Foreskin keratinocyte (primary cell): ENCODE measurements at places on chromosomes 13 and 19.

DNA sequence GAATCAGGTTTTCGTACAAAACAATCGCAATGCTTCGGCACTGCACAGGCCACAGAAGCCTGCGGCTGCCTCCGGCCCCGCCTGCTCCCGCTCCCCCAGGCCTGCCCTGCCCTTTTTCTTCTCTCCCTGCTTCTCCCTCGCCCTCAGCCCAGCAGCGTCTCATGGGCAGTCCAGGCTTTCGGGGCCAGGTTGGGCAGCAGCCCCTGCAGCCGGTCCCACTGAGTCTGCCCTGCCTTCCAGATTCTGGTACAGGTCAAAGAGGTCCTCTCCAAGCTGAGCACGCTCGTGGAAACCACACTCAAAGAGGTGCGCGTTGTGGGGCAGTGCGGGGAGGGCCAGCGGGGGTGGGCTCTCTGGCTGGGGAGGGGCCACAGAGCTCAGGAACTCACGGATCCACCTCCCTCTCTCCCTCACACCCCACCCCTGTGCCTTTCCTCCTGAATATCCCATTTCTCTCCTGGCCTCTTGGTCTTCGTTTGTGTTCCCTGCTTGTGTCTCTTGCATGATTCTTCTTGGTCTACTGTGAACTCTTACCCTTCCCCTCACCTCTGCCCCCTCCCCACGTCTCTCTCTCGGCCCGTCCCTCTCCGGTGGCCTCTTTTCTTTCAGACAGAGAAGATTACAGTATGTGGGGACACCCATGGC, 30.1 kb downstream of the CCDC8 start:
- no peak for DNase-seq

DNA sequence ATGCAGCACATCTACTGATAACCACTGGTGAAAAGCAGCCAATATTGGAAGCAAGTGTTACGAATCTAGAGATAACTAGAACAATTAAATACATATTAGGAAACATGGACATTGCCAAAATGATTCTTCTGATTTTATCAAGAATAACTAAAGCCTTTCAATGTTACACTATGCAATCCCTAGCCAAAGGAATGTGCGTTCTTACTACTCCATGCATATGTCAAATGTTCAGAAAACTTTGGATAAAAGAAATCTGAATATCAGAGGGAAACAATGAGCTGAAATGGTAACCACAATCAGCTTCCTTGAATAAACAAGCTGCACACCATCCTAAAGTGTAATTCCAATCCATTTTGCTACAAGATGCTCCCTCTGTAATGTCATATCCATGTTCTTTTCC, 951 bp upstream of the POSTN start:
- DNase-seq = no peak

- DNase-seq = no peak
Observed at GRCh38 chr13:44120849-44121755, 241.4 kb downstream of the LACC1 start.

GRCh38 chr19:3054972-3055740, 7.1 kb downstream of the TLE5 start:
- peak; percentile 95 for DNase-seq

DNA sequence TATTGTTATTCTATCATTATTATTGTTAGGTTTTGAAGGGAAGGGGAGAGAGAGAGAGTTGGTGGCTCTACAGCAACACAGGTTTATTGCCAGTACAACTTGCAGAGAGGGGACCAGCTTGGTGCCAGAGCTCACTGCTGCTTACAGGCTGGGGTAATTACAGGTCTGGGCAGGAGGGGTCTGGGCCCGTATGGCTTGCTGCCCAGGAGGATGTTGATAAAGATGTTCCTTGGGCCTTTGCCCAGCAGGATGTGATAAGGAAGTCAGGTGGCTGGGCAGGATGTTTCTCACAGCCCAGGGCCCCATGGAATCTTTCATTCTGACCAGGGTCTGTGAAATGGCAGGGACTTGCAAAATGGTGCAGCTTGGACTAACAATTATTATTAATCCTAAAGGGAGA, 64.2 kb upstream of the ZNF599 start:
- no peak for DNase-seq
